Epithelial cell of alveolus of lung (primary cell): ENCODE measurements at places on chromosomes 13 and 19. TPM values are rescaled to one million over a fixed set of nuclear protein-coding genes. Genes with fewer than 3 reads are reported as not detected.

The KIR2DL1 gene
- total RNA-seq: not detected in 2 replicates

The TJP3 gene
- total RNA-seq: 0.26 TPM in 1 of 2 replicates, not detected in the other

The GGACT gene
- total RNA-seq: 5.2 and 8.3 TPM in 2 replicates

The CATSPERD gene
- not detected in 2 replicates for total RNA-seq

The VAV1 gene
- 1.0 TPM in 1 of 2 replicates, not detected in the other for total RNA-seq

The ASPDH gene
- not detected in 2 replicates for total RNA-seq

The TBCB gene
- 137 and 315 TPM in 2 replicates for total RNA-seq

The LIPE gene
- 3.9 and 8.0 TPM in 2 replicates for total RNA-seq

The ZNF444 gene
- 33.9 and 68.7 TPM in 2 replicates for total RNA-seq

The TMPRSS9 gene
- total RNA-seq: 0.26 TPM in 1 of 2 replicates, not detected in the other

The TMEM150B gene
- total RNA-seq: not detected in 2 replicates

The GDF15 gene
- 113 and 261 TPM in 2 replicates for total RNA-seq

The MAB21L1 gene
- under 0.01 and 0.08 TPM in 2 replicates for total RNA-seq

The LGALS4 gene
- not detected in 2 replicates for total RNA-seq

The CYP4F8 gene
- total RNA-seq: not detected in 2 replicates

The GPC5 gene
- total RNA-seq: 0.65 and 2.1 TPM in 2 replicates

The ZNF709 gene
- total RNA-seq: 0.91 and 2.0 TPM in 2 replicates

The RTBDN gene
- total RNA-seq: not detected in 2 replicates

The KLK4 gene
- total RNA-seq: not detected in 2 replicates

The MYPOP gene
- 1.8 and 6.8 TPM in 2 replicates for total RNA-seq

The SULT2A1 gene
- not detected in 2 replicates for total RNA-seq

The SYCN gene
- total RNA-seq: not detected in 2 replicates

The ZNF576 gene
- 7.2 and 19.6 TPM in 2 replicates for total RNA-seq

The GIPC3 gene
- total RNA-seq: 0.13 and 1.0 TPM in 2 replicates

The RNF113B gene
- total RNA-seq: not detected in 2 replicates

The TOMM40 gene
- total RNA-seq: 43.9 and 67.0 TPM in 2 replicates

The B3GNT8 gene
- total RNA-seq: 1.8 and 8.7 TPM in 2 replicates

The STAP2 gene
- 3.0 and 7.1 TPM in 2 replicates for total RNA-seq

The NLRP5 gene
- total RNA-seq: not detected in 2 replicates

The CGB3 gene
- total RNA-seq: 1.3 TPM in 1 of 2 replicates, not detected in the other

The ERICH4 gene
- total RNA-seq: not detected in 2 replicates

The NTF4 gene
- total RNA-seq: not detected in 2 replicates

The ZNF229 gene
- 5.7 and 6.5 TPM in 2 replicates for total RNA-seq

The CCDC159 gene
- total RNA-seq: 6.2 and 9.4 TPM in 2 replicates

The ODAD3 gene
- total RNA-seq: 0.13 TPM in 1 of 2 replicates, not detected in the other

The OR7C1 gene
- not detected in 2 replicates for total RNA-seq

The KLK12 gene
- not detected in 2 replicates for total RNA-seq

The PSG11 gene
- total RNA-seq: not detected in 2 replicates

The SIRT6 gene
- total RNA-seq: 24.6 and 29.1 TPM in 2 replicates

The LSM14A gene
- total RNA-seq: 53.1 and 112 TPM in 2 replicates
